Suprapubic skin (tissue), 4 donors: ENCODE measurements at places on chromosomes 4 and X. TPM values are rescaled to one million over a fixed set of nuclear protein-coding genes. Genes with fewer than 3 reads are reported as not detected.

Gene GPRASP1
- 1.9 TPM for total RNA-seq

Gene OTUD6A
- total RNA-seq: not detected

Gene PALLD
- total RNA-seq: 106 TPM

Gene HSFX3
- total RNA-seq: not detected

DNA sequence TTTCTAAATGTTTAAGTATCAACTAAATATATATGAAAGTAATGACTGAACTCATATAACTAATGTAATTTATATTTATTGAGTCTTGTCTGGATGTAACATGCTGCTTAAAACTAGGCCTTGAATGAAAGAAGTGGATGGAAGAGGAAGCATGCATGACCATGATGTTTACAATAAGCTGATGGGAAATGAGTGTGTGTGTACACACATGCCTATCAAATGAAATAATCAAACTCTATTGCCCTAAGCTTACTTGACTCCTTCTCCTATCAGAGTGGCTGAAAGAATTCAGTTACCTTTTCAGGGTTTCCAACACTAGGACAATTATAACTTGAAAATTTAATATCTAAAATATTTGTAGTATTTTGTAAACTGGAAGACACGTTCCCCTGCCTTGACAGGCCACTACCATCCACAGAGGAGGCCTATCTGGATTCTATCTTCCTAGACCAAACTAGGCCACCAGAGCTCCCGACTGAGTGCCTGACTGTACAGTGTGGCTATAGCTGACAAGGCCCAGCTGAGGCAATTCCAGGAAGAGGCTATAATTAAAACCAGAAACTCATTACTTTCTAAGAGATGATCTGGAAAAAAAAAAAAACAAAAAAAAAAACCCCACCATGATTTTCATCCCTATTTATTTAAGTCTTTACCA is 7.6 kb downstream of the ARSJ start:
- no peak for DNase-seq
- no peak overlapping the region for H3K4me3 ChIP-seq
- H3K36me3 ChIP-seq: no peaks in the 10 kb centered on the region
- peaks cover 3% of the 10 kb centered on the region for H3K4me1 ChIP-seq
- no peaks in the 10 kb centered on the region for H3K27me3 ChIP-seq

- H3K4me1 ChIP-seq: no peaks in the 10 kb centered on the region
- no peaks in the 10 kb centered on the region for H3K27me3 ChIP-seq
- no peak overlapping the region for H3K27ac ChIP-seq
- no peaks in the 10 kb centered on the region for H3K36me3 ChIP-seq
These were observed 91.3 kb downstream of the NKX6-1 start for GRCh38 chr4:84407554-84408407.

DNA sequence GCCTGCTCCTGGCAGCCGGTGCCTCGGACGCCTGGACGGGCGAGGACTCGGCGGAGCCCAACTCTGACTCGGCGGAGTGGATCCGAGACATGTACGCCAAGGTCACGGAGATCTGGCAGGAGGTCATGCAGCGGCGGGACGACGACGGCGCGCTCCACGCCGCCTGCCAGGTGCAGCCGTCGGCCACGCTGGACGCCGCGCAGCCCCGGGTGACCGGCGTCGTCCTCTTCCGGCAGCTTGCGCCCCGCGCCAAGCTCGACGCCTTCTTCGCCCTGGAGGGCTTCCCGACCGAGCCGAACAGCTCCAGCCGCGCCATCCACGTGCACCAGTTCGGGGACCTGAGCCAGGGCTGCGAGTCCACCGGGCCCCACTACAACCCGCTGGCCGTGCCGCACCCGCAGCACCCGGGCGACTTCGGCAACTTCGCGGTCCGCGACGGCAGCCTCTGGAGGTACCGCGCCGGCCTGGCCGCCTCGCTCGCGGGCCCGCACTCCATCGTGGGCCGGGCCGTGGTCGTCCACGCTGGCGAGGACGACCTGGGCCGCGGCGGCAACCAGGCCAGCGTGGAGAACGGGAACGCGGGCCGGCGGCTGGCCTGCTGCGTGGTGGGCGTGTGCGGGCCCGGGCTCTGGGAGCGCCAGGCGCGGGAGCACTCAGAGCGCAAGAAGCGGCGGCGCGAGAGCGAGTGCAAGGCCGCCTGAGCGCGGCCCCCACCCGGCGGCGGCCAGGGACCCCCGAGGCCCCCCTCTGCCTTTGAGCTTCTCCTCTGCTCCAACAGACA is 4.4 kb downstream of the SOD3 start:
- peaks cover 4% of the 10 kb centered on the region for H3K27me3 ChIP-seq
- H3K36me3 ChIP-seq: no peaks in the 10 kb centered on the region
- peaks cover 31% of the 10 kb centered on the region for H3K4me1 ChIP-seq
- H3K4me3 ChIP-seq: peak overlapping the region; percentile 33
- no peak for DNase-seq

DNA sequence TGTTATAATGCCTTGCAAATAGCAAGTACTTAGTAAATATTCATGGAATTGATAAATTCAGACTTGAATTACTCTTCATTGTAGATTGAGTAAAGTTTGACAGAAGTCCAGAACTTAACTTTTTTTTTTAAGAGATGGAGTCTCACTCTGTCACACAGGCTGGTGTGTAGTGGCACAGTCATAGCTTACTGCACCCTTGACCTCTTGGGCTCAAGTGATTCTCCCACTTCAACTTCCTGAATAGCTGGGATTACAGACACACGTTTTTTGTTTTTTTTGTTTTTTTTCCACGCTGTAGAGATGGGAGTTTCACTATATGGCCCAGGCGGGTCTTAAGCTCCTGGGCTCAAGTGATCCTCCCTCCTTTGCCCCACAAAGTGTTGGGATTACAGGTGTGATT is 32.1 kb downstream of the UBE2K start:
- H3K27ac ChIP-seq: no peak overlapping the region
- H3K4me1 ChIP-seq: peaks cover 3% of the 10 kb centered on the region
- no peak for DNase-seq
- H3K4me3 ChIP-seq: no peak overlapping the region
- H3K27me3 ChIP-seq: no peaks in the 10 kb centered on the region

- no peak overlapping the region for H3K4me3 ChIP-seq
- H3K36me3 ChIP-seq: peaks cover 40% of the 10 kb centered on the region
- H3K27ac ChIP-seq: no peak overlapping the region
- H3K27me3 ChIP-seq: no peaks in the 10 kb centered on the region
These were observed 6.2 kb upstream of the MGARP start for GRCh38 chr4:139286186-139286698.

DNA sequence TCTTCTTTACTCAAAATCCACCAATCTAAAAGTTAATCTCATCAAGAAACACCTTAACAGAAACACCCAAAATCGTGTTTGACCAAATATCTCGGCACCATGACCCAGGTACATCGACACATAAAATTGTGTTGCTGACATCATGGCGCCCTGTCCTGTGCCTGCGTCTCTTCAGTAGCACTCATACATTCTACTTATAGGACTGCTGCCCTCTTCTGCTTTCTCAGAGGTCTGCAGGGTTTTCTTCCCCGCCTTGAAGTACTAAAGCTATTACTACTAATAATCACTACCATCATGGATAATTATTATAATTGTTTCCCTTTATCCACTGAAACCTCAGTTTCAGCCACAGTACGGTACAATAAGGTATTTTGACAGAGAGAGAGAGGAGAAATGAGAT is 1403.1 kb upstream of the TENM3 start:
- H3K27ac ChIP-seq: no peak overlapping the region
- H3K4me1 ChIP-seq: no peaks in the 10 kb centered on the region
- H3K4me3 ChIP-seq: no peak overlapping the region
- H3K27me3 ChIP-seq: no peaks in the 10 kb centered on the region
- H3K36me3 ChIP-seq: no peaks in the 10 kb centered on the region

- H3K27ac ChIP-seq: no peak overlapping the region
- no peak for DNase-seq
- H3K4me1 ChIP-seq: no peaks in the 10 kb centered on the region
- H3K36me3 ChIP-seq: no peaks in the 10 kb centered on the region
These were observed 407.3 kb downstream of the MAPK10 start for GRCh38 chr4:85952528-85952927.

DNA sequence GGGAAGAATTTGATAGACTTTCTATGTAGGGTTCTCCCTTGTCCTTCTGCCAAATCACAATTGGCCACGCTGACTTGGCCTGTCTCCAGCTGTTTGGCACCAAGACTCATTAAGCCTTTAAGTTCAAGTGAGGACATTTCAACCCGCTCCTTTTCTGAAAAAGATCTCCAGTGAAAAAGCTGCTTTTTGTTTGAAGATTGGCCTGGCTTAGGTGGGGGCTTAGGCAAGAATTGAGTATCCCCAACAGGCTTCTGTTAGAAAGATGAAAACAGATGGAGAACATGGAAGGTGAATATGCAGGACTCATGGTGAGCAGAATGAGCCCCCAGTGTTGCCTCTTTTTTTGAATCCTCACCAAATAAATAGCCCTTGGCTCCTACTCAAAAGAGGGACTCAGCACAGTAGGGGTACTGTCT is 28.5 kb upstream of the LIMCH1 start:
- H3K4me1 ChIP-seq: peaks cover 7% of the 10 kb centered on the region
- no peak for DNase-seq
- no peaks in the 10 kb centered on the region for H3K36me3 ChIP-seq
- no peak overlapping the region for H3K27ac ChIP-seq
- H3K4me3 ChIP-seq: no peak overlapping the region
- no peaks in the 10 kb centered on the region for H3K27me3 ChIP-seq

- no peak overlapping the region for H3K4me3 ChIP-seq
- H3K27ac ChIP-seq: no peak overlapping the region
- H3K36me3 ChIP-seq: no peaks in the 10 kb centered on the region
These were observed 66.2 kb downstream of the IL15 start for GRCh38 chr4:141702472-141703182.

DNA sequence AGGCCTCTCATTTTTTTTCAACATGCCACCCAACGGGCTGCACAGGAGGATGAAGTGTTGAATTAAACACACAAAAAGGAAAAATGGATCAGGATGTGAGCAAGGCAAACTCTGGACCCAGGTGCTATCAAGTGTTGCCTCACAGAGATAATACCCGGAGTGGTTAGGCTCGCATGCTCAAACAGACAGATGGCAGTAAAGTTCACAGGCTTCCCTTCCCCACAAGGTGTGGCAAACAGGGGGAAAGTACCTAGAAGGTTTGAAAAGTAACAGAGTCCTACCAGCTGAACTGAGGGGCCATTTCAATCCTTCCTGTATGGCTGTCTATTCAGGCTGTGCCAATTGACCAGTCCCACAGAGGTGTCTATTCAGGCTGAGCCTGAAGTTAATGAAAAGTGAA is 123.9 kb upstream of the GC start:
- no peak overlapping the region for H3K27ac ChIP-seq
- H3K4me3 ChIP-seq: no peak overlapping the region
- DNase-seq: no peak
- H3K4me1 ChIP-seq: no peaks in the 10 kb centered on the region

DNA sequence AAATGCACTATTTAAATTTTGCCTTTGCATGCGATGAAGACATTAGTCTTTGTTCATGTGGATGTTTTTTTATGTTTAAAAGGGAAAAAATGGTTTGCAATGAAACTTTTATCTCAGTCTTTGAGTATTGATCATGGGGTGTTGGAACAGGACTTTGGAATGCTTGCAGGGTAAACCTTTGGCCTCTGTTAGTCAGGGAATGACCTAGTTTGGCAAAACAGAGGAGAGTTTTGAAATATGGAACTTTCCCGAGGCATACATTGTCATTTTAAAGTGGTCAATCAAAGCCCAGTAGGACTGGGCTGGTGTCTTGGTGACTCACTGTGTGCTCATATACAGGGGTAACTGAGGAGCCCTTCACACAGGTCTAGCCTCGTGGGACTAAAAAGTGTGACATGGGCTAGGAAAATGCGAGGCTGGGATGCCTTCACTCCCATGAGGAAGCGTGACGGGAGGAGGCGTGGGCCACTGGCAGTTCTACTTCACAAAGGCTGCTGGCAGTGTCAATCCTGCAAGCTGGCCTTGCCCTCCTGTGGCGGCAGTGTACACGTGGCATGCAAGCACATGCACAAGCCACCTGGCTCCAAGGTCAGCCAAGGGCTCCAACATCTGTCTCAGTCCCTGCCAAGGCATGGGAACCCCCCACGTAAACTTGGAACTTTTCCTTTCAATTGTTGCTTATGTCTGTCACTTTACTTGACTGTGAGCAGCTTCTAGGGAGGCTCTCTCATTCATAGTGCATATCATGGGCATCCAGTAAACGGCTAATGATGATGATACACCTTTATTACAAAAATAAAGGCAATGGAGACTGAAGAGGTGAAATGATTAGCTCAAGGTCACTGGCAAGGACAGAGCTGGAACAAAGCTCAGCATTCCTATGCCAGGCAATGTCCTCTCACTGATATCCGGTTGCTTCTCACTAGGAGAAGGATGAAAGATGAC is 5.2 kb upstream of the F11 start:
- no peaks in the 10 kb centered on the region for H3K4me1 ChIP-seq
- no peak overlapping the region for H3K27ac ChIP-seq
- H3K36me3 ChIP-seq: no peaks in the 10 kb centered on the region
- H3K27me3 ChIP-seq: no peaks in the 10 kb centered on the region

- no peak overlapping the region for H3K27ac ChIP-seq
- peaks cover 6% of the 10 kb centered on the region for H3K4me1 ChIP-seq
- no peaks in the 10 kb centered on the region for H3K36me3 ChIP-seq
- no peak for DNase-seq
These were observed 116.8 kb upstream of the SHISA3 start for GRCh38 chr4:42280327-42281095.

DNA sequence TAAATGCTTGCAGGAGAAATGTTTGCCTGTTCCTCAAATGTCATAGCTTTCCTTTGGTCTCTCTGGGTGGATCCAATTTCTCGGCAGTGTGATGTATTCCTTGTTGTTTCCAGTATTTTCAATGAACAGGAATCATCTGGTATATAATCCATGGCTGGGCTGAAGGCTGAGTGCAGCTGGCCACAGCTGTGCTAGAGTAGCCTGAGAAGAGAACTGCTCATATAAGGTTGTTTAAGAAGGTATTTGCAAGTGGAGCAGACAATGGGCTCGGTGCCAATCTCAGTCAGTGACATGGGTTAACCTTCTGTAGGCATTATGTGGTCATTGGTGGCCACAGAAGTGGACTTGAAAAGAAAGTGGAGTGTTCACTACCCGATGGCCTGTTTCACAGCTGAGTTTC is 390.3 kb downstream of the SPRY1 start:
- no peaks in the 10 kb centered on the region for H3K36me3 ChIP-seq
- H3K27ac ChIP-seq: peak overlapping the region; percentile 77
- no peak for DNase-seq
- H3K4me3 ChIP-seq: no peak overlapping the region
- H3K4me1 ChIP-seq: peaks cover 8% of the 10 kb centered on the region

DNA sequence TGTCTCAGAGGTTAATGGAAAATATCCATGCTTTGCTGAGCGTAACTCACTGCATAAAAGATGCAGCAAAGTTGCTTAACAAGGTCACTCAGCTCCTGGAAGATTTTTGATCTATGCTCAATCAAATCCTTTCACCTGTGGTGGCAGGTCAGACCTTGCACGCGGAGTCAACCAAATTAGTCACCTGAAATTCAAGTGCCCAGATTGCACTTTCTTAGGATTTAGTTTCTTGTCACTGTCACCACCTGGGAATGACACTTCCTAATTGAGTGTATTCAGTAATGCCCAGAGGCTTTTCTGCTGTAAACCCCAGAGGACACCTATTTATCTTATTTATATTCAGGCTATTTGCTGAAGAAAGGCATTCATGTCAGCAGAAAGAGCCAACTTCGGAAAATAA is 215.8 kb upstream of the SMIM31 start:
- peaks cover 27% of the 10 kb centered on the region for H3K4me1 ChIP-seq
- peak overlapping the region; percentile 82 for H3K27ac ChIP-seq
- H3K4me3 ChIP-seq: no peak overlapping the region
- H3K27me3 ChIP-seq: no peaks in the 10 kb centered on the region
